Fibroblast of villous mesenchyme (primary cell): ENCODE measurements at places on chromosomes 16 and 17.

DNA sequence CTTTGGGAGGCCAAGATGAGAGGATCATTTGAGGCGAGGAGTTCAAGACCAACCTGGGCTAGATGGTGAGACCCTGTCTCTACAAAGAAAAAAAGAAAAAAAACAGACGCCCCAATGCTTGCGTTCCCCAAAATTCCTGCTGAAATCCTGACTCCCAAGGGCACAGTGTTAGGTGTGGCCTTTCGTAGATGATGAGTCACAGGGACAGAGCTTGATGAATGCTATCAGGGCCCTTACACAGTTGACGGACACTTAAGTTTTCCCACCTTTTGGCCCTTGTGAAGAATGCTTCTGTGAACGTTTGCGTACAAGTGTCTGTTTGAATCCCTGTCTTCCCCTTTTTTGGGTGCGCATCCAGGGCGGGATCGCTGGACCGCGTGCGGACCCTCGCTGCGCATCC lies 16.5 kb upstream of the ZNF750 start:
- no peak for DNase-seq

DNA sequence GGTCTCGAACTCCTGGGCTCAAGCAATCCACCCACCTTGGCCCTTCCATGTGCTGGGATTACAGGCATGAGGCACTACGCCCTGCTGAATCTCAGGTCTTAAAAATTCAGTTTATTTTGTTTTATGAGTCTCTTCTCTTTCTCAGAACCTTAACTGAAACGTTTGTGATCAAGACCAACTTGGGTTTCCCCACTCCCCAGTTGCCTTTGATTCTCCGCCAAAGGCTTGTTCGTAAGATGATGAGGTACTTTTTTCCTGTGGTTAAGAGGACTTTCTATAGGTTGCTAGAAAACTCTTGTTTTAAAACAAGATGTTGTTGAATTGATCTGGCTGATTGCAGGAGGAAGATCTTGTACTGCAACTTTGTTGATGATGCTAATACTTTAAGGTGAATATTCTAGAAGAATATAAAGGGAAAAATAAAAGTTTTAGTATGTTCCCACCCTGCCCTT lies 11.7 kb downstream of the ABCC1 start:
- peak; percentile 49 for DNase-seq

GRCh38 chr16:80104401-80104800 lies 436.4 kb upstream of the DYNLRB2 start:
- no peak for DNase-seq

DNA sequence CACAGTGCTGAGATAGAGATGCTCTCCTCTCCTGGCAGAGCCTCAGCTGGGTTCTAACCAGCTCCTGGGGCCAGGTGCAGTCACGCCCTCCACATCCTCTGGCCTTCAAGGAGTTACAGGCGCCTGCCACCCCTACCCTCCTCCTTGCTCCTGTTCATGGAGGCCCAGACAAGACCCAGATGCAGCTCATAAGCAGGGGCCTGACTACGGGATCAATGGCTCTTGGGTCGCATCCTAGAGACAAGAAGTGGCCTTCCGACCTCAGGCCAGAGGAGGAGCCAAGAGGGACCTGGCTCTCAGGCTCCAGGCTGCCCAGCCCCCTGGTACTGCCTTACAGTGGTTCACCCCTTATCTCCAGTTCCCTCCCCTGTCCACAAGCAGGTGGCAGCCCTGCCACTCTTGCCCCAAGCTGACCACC lies 23.0 kb downstream of the ARHGAP27 start:
- DNase-seq, result no peak

- DNase-seq, result no peak
These were observed 511.9 kb upstream of the CDH8 start for GRCh38 chr16:62548095-62548494.

DNA sequence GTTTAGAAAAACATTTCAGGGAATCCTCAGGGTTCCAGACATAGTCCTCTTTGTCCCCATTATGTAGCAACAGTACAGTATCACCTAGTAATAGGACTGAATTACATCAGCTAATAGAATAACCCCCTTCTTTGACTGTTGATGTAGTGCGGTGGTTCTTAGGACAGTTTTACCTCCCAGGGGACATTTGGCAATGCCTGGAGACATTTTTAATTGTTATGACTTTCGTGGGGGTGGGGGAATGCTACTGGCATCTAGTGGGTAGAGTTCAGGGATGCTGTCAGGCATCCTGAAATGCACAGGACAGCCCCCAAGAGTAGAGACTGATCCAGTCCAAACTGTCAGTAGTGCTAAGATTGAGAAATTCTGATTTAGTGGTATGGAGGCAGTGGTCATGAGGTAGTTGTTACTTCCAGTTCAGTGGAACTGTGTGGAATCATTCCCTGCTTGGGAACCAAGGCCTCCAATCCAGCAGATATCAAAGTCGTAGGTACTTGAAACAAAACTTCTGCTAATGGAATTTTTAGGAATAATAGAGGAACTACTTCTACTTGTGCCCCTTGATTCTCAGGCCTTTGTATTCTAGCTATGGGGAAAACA lies 20.3 kb downstream of the NF1 start:
- DNase-seq, result no peak

DNA sequence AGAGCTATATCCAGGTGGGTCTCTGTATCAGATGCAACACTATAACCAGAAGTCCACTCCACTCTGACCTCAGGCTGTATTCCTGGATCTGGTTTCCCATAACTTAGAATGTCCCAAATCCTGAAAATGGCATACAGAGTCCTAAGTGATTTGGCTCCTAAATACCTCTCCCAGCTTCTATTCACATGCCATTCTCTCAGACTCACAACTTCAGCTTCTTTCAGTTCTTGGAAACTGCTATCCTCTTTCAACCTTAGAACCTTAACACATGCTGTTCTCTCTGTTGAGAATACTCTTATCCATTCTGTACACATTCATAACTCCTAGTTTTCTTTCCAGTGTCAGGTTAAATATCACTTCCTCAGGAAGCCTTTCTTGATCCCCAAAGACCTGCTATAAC lies 132.0 kb downstream of the BRIP1 start:
- no peak for DNase-seq

- no peak for DNase-seq
These were observed 75.9 kb upstream of the RNU2-1 start for GRCh38 chr17:43309505-43310332.

GRCh38 chr16:80684136-80684765 lies 120.1 kb downstream of the CDYL2 start:
- DNase-seq, result no peak

DNA sequence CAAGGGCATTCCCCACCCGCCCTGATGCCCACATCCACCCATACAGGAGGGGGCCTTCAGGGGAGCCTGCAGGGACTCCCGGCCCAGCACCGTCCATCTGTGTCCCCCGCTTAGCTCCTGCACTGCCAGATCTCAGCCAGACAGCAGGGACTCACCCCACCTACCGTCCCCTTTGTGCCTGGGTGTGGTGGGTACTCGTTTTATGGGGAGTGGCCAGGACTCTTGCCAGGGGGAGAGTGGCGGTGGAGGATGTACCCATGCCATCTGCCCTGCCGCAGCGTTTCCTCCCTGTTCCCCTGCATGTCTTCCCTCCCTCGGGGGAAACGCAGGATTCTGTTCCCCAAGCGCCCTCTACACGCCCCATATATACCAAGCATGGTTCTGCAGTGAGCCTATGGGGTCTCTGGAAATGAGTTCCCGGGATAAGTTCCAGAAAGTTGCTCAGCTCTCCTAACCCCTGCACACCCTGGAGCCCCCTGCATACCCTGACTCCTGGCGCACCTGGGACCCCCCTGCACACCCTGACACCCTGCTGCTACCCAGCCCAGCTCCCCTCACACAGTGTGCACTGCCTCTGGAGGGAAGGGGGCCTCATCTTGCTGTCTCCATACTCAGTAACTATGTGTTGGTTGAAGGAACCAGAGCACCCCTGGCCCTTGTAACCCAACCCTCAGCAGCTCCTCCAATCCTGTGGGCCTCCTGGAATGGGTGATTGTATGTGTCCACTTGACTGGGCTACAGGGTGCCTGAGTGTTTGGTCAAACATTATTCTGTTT lies 4.2 kb upstream of the MAFG start:
- DNase-seq, result no peak

GRCh38 chr16:20647736-20648135 lies 49.7 kb downstream of the ACSM1 start:
- DNase-seq, result no peak
